ENCODE measurements at places on chromosomes 3 and 15.

DNA sequence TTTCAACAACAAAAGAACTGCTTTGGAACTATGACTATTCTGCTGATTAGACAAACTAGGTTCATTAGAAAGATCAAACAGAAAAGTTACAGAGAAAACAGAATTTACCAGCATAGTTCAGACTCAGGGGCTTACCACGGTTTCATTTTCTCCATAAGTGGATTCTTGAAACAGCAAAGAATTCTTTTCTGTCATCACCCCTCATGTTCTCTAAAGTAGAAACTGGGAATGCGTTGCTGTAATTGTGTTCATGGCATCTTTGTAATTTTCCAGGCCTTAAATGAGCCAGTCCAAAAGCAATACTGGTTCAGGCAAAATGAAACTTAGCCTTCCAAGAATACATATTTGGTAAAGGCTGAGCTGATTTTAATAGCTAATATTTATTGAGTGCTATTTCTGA, 287.8 kb downstream of the CHL1 start:
- DNase-seq: no peak

GRCh38 chr15:39585871-39586301, 5.0 kb downstream of the THBS1 start:
- DNase-seq: no peak

DNA sequence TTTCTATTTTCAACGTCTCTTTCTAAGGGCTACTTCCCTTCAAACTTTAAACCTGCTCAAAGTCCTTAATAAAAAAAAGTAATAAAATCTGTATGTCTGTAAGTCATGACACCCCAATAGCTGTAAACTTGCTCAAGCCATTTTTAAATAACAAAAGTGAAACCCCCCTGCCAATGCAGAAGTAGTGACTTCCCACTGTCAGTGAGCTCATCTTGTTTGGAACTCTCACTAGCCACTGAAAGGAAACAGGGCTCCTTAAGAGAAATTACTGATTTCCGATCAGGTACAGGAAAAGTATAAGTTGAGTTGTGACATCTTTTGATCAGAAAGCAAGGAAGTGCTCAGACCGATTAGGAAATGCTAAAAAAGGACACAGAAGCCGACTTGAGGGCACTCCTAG, 27.6 kb upstream of the GPR171 start:
- no peak for DNase-seq

DNA sequence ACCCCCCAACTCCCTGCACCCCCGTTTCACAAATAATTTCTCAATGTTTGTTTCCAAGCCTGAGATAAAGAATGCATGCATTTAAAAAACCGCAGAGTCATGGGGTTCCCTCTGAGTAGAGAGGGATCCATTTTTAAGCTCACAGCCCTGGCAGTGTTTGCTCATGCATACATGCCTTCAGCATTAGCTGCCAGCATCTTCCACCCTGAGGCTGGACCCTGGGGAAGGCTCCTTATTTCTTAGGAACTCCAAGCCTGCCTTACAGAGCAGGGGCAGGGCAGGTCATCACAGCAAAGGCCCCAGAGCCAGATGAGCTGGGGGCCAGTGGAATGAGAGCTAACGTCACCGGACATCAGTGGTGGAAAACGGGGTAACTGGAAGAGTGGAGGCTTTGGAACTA, 31.3 kb downstream of the TLE3 start:
- no peak for DNase-seq

- DNase-seq: no peak
Measured at GRCh38 chr3:170636400-170636973, 50.6 kb upstream of the SLC7A14 start.

GRCh38 chr15:65336493-65337435, 32.3 kb downstream of the RNU5B-1 start:
- no peak for DNase-seq

DNA sequence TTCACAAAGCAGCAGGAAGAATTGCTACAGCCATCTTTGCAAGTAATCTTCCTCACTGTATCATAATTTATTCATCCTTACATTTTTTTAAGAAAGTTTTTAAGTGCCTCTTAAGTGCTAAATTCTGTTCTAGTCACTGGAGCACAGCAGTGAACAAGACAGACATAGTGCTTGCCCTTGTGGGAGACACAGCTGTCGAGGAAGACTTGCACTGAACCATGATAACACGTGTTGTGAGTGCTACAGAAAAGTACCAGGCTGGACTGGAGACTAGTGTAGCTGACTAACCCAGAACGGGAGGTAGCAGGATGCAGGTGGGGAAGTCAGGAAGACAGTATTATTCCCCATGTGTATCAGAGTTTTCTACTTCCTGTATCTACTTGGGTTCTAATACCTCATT, 300.6 kb downstream of the TBL1XR1 start:
- no peak for DNase-seq

DNA sequence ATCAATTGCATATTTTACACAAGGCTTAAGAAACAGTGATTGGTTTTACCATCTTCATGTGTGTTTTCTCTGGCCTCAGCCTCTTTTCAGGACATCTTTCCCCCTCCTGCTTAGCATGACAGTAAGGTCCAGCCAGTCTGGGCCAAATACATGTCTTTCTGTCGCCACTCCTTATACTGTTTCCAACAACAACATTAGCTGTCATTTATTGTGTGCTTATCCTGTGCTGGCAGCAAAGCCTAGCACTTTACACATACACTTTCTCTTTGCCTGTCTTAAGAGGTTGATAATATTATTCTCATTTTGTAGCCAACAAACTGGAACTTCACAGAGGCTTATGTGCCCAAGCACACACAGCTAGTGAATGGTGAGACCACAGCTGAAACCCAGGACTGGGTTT, 37.8 kb downstream of the B3GALNT1 start:
- DNase-seq: no peak

GRCh38 chr3:155676252-155676981, 68.5 kb downstream of the PLCH1 start:
- DNase-seq: no peak

DNA sequence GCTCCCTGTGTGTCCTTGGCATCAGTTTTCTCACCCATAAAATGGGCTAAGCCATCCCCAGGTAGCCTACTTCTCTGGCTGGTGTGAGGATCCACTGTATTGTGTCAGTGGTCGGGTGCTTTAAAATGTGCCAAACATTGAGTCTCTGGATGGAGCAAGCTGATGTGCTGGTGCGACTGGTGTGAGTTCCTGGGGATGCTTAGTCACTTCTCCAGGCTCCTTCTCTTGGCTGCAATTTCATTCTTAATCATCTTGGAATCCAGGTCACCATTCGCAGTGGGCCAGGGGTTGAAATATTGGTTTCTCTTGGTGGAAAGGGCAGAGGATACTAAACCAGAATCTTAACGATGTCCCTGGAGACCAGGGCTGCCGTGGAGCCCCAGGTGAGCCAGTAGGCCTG, 29.3 kb downstream of the SCN5A start:
- DNase-seq: no peak

- DNase-seq: no peak
Measured at GRCh38 chr15:56749982-56750381, 16.7 kb upstream of the ZNF280D start.

DNA sequence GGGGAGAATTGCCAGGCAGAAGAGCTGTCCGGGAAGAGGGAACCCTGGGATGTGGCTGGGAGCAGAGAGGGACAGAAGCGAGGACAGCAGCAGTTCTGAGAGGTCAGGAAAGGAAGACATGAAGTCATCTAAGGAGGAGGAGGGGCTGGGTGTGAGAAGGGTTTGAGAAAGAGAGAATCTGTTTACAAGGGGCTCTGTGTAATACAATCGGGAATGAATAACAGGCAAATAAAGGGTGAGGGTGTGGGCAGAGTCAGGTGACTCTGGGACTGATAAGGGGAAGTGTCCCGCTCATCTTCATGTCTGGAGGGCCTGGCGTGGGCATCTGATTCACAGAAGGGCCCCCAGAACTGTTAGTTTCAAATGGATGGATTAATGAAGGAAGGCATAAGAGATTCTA, 191.3 kb downstream of the XXYLT1 start:
- no peak for DNase-seq

- no peak for DNase-seq
Measured at GRCh38 chr15:41881920-41882688, 11.7 kb downstream of the SPTBN5 start.

- DNase-seq: no peak
Measured at GRCh38 chr3:141386126-141386488, 17.8 kb downstream of the ZBTB38 start.

- DNase-seq: no peak
Measured at GRCh38 chr3:32003380-32003779, 21.8 kb downstream of the ZNF860 start.
